ENCODE measurements at places on chromosomes 2 and 18.

DNA sequence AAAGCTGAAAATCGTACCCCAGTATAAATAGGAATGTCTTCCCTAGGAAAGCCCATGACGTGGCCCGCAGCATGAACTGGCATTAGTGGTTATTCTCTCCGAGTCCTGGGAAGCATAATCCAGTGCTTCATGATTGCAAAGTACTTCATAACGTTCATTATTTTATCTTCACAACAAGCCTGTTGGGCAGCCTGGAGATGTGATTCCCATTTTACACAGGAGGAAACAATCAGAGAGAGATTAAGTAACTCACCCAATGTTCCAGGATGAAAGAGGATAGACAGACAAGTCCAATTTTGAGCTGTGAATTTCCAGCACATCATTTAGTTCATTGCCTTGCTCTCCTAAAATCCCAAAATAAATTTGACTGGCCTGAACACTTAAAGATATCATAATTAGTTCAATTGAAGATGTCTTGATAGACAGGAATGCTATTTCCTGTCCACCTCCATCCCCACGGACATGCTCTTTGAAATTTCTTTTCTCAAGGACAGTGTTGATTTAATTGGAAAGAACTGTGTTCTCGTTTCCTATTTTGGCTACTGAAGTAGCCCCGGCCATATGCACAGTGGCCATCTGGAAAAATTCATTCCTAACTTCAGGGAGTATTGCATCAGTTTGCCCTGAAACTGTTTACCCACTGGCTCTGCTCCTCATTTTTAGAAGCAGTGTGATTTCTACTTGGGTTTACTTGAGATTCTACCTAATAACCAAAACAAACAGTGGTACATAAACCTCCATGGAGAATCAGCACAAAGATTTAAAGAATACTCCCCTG lies 93.9 kb downstream of the VWC2L start:
- no peak for DNase-seq

DNA sequence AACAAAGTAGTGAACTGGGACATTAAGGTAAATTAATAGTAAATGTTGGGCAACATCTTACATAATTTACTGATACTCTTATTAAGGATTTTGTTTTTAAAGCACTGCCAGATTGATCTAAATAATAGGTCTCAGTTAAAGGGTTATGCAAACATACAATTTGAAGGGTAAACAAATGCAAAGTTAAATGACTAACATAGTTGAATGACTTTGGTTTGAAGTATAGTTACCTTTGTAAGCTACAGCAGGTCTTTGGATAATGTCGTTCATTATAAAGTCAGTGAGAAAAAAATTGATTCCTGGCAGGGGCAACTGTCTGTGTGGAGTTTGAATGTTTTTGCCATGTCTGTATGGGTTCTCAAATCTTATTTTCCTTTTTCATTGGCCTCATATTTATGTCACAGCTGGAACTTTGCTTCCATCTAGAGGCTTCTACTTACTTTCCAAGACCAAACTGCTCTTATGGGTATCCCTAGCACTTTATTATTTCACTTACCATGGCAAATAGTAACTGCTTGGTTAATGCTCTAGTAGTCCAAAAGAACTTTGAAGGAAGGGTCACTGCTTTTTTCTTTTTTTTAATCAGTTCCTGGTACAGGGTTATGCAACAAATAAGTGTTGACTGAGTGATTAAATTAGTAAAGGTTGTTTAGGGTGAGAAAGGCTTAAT lies 107.8 kb downstream of the NBEAL1 start:
- DNase-seq: no peak

- no peak for DNase-seq
Observed at GRCh38 chr18:9417073-9417851, 58.1 kb upstream of the RALBP1 start.

GRCh38 chr18:69469444-69469919 lies 68.8 kb downstream of the DOK6 start:
- DNase-seq: no peak

DNA sequence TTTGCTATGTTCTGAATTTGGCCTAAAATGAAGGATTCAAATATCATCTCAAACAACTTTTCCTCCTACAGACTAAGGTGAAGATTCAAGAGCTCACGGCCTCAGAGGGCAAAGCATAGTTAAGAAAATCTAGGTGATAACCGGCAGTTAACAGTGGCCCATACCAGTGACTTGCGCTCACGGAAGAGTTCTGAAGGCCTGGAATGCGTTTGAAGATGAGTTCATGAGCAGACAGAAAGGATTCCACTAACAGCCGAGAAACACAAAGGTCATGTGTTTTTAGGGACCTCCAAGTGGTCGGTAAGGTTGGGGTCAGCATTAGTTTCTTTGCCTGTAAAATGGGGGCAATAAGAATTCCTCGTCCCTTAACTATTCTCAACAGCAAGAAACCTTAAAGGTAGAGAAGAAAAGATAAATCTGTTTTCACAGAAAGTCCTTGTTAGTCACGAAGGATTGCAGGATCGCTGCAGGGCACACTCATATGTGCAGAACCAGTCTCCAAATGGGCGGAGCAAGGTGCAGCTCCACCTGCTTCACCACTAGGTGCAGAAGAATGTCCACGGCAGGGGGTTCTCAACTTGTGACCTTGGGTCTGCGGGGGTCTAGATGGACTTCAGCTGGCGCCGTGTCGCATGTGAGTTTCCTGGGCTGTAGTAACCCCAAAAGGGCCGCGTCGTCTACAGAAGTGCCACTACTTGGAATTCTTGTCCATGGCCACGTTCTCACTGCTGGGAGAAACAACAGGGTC lies 708 bp upstream of the RPIA start:
- peak; percentile 46 for DNase-seq

DNA sequence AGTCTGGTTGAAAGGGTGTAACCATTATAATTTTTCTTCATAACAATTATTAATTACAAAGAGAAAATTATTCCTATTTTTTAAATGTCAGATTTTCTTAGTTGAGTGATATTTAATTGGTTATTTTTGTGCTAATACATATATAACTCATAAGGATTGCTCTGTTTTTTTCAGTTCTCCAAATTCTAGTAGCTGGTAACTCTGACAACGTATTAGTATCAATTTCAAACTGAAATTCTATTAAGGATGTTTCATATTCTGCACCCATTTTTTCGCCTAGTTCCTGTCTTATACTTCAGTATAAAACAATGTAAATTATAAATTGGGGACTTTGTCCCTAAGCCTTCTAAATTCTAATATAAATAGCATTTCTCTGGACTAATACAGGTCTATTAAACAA lies 81.0 kb downstream of the R3HDM1 start:
- no peak for DNase-seq

DNA sequence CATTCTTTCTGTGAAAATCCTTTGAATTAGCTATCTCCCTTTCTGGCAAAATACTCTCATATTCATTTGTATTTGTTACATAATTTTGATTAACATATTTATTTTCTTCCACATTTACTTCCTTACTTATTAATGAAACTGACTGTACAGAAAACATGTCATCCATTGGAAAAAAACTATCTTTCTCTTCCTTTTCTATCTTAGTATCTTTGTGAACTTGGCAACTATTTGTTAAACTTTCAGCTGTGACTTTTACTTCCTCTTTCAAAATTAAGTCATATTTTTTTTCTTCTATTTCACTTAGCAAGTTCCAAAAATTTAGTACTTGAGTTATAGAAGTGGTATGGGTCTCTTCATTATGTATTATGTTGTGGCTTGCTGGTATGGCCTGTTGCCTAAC lies 2.6 kb downstream of the RAD51AP2 start:
- no peak for DNase-seq

DNA sequence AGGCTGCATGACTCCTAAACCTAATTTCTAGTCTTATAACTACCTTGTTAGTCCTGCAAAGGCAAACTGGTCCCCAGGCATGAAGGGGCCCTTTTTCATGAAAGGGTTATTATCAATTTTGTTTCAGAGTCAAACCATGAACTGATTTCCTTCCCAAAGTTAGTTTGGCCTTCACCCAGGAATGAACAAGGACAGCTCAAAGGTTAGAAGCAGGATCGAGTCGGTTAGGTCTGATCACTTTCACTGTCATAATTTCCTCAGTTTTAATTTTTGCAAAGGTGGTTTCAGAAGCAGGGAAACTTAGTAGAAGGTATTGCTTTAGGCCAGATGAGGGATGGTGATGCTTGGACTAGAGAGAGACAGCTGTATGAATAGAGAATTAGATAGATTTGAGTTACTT lies 8.7 kb upstream of the ALS2 start:
- DNase-seq: no peak

DNA sequence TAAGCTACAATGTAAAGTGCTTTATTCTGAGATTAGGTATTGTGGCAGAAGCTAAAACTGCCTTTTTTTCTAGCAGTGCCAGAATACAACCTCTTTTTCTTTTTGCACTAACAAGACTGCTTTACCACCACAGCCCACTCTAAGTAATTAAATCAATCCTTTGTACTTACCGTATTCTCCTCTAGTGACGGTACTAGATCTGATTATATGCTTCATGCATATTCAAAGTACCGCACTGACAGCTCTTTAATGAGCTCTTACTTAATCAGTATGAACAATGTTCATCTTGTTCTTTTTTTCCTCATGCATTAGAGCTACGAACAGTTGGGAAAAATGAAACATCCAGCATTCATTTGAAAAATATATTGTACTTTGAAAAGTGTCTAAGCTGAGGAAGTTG lies 16.1 kb upstream of the OTX1 start:
- no peak for DNase-seq

- DNase-seq: no peak
Observed at GRCh38 chr2:170052151-170052550, 125.8 kb upstream of the MYO3B start.

GRCh38 chr2:107428781-107429180 lies 397.9 kb upstream of the RGPD4 start:
- DNase-seq: no peak

GRCh38 chr2:106963156-106963555 lies 77.2 kb upstream of the ST6GAL2 start:
- no peak for DNase-seq

- no peak for DNase-seq
Observed at GRCh38 chr2:234691968-234692955, 195.4 kb upstream of the ARL4C start.

Data from epithelial cell of prostate (primary cell).